K562 (cell line): ENCODE measurements at places on chromosomes 1 and 21. TPM values are rescaled to one million over a fixed set of nuclear protein-coding genes. Genes with fewer than 3 reads are reported as not detected.

Gene MRPL37
- total RNA-seq = 226 and 236 TPM in 2 replicates

Gene ATP1A4
- not detected in 2 replicates for total RNA-seq

Gene NUDC
- total RNA-seq = 160 and 170 TPM in 2 replicates

Gene HAPLN2
- total RNA-seq = 3.6 and 5.2 TPM in 2 replicates

Gene TMEM81
- 5.0 and 5.2 TPM in 2 replicates for total RNA-seq

Gene NBPF3
- total RNA-seq = 6.8 and 7.3 TPM in 2 replicates

Gene SFN
- 3.1 and 3.7 TPM in 2 replicates for total RNA-seq

Gene SLAMF8
- total RNA-seq = not detected in 2 replicates

Gene SHISAL2A
- total RNA-seq = 0.11 TPM in 1 of 2 replicates, not detected in the other

DNA sequence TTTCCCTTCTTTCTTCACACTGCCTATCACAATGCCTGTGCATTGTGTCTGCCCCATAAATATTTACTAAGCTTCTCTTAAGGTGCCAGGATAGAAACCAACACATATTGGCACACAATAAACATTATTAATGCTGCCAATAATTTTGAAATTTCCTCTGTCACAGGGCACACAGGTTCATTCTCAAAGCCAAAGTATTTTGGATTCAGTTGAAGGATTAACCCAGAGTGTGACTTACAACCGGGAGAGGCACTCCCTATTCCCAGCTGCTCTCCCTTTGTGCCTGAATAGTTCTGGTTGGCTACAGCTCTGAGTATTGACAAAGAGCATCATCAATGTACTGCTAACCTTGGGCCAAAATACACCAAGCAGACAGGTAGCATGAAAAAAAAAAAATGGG, 46.6 kb upstream of the ATP1A1 start:
- H3K4me3 ChIP-seq = no peak overlapping the region
- peaks cover 13% of the 10 kb centered on the region for H3K27me3 ChIP-seq
- DNase-seq = no peak
- H3K4me1 ChIP-seq = peaks cover 5% of the 10 kb centered on the region; the same call in 1 of the 2 replicates
- no peaks in the 10 kb centered on the region for H3K36me3 ChIP-seq

GRCh38 chr1:230175163-230175747, 108.2 kb downstream of the GALNT2 start:
- peak overlapping the region; percentile 49 for H3K27ac ChIP-seq
- DNase-seq = no peak
- no peaks in the 10 kb centered on the region for H3K27me3 ChIP-seq
- H3K4me1 ChIP-seq = peaks cover 20% of the 10 kb centered on the region

DNA sequence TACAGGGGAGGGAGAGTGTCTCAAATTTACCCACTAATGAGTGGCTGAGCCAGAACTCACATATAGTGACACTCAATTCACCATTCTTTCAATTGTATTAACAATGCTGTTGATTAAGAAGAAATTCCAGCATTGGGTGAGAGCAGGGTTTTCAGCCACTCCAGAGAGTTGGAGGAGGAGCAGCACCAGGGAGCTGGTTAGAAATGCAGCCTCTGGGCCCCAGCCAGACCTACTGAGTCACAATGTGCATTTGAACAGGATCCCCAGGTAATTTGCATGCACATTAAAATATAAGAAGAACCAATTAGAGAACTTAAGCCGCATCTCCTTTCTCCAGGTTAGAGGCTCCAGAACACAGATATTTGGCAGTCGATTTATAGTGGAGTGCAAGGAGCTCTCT, 41.8 kb downstream of the TNR start:
- H3K4me1 ChIP-seq = no peaks in the 10 kb centered on the region
- H3K27me3 ChIP-seq = no peaks in the 10 kb centered on the region; the same call in 1 of the 3 replicates
- H3K36me3 ChIP-seq = no peaks in the 10 kb centered on the region
- H3K4me3 ChIP-seq = no peak overlapping the region
- no peak overlapping the region for H3K27ac ChIP-seq

GRCh38 chr21:16322454-16322853, 592.7 kb downstream of the USP25 start:
- no peaks in the 10 kb centered on the region for H3K4me1 ChIP-seq
- DNase-seq = no peak
- no peak overlapping the region for H3K27ac ChIP-seq
- H3K27me3 ChIP-seq = no peaks in the 10 kb centered on the region
- H3K36me3 ChIP-seq = no peaks in the 10 kb centered on the region

GRCh38 chr1:224223819-224224714, 41.0 kb downstream of the DEGS1 start:
- DNase-seq = no peak
- no peaks in the 10 kb centered on the region for H3K4me1 ChIP-seq
- H3K4me3 ChIP-seq = no peak overlapping the region
- no peaks in the 10 kb centered on the region for H3K27me3 ChIP-seq
- no peak overlapping the region for H3K27ac ChIP-seq

DNA sequence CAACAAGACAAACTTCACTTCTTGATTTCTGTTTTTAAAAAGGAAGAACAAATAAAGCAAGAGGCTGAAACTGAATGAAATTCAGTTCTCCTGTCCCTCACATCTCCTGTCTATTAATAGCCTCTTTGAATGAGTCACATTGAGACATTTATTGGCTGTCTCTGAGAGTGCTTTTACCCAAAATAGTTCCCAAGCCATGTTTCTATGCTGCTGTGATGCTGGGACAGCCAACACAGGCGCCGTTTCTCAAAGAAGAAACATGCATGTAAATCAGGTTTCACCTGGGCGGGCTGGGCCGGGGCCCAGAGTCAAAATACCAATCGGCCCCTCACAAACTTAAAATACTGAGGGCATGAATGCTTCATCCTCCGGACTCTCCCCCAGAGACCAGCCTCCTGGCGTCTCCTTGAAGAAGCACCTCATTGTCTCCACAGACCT, 105.2 kb downstream of the EDEM3 start:
- H3K27me3 ChIP-seq = peaks cover 11% of the 10 kb centered on the region
- no peak overlapping the region for H3K4me3 ChIP-seq
- H3K4me1 ChIP-seq = no peaks in the 10 kb centered on the region
- DNase-seq = no peak

DNA sequence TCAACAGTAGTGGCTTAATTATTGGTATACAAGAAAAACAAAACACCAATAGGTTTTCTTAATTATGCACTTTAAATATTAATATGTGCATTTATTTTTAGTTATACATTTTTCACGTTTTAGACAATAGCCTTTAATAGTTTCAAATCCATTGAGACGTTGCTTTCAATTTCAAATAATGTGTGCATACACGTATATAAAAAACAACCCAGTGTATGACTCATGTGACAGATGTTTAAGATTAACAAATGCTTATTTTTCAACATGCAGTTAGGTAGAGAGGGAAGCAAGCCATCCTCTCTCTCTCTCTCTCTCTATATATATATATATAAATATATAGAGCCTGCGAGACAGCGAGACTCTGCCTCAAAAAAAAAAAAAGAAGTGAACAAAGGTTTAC, 24.3 kb downstream of the EYA3 start:
- no peak for DNase-seq
- peaks cover 29% of the 10 kb centered on the region for H3K4me1 ChIP-seq
- no peaks in the 10 kb centered on the region for H3K27me3 ChIP-seq
- no peak overlapping the region for H3K4me3 ChIP-seq

DNA sequence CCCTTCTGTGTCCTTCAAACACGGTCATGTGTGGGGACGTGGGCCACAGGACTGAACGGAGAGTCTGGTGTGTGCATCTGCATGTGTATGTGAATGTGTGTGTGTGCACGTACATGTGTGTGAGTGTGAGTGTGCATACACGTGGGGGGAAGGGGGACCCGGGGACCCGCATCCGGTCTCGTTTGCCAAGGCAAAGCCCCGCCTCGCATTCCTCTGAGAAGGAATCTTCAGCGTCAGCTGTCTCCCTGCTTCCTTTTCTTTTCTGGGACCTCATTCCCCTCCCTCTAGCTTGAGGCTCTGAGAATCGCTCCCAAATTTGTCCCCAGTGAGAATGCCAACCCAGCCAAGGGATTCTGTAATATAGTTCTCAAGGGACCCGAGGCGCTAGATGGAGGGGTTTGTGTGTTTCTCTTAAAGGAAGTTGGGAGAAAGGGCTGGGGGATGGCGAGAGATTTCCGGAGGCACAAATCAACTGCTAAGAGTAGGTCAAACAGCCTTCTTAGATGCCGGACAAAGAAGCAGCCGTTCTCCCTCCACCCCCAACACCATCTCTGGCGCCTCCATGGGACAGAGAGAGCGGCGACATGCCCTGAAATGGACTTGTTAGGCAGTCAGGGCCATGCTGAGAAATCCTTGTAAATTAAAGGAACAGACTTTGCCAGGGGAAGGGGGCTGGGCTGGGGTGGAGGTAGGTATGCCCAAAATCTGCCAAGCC, 6.6 kb downstream of the IFFO2 start:
- no peak overlapping the region for H3K4me3 ChIP-seq
- DNase-seq = no peak
- H3K4me1 ChIP-seq = no peaks in the 10 kb centered on the region
- H3K36me3 ChIP-seq = no peaks in the 10 kb centered on the region

DNA sequence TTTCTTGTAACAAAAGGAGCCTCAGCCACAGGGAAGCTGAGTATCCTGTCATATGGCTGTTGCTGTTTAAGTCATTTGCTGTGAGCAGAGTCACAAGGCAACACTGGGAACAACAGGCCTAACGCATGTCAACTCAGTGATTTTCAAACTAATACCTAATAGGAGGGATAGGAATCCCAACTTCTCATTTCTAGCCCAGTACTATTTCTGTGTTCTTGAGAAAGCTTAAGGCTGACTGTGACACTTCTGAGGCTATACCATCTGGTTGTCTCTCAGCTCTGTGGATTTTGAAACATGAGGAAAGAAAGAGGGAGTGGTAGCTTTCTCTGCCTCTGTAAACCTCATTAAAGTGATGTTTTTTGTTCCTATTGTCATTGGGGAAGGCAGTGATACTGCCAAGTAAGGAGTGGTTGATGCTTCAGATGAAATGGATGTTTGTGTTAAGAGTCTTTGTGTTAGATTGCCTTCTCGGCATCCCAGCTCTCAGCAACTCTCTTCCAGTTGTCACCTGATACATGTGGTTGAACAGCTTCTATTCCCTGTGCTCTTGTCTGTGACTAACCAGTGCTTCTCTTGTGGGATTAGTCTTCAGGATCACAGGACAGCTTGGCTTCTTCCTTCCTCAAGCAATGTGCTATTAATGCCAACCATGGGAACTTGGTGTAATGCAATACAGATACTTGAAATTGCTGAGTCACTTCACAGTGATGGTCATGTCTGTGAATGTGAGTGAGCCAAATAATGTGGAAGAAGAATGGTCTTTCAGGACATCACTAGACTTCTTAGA, 166.8 kb upstream of the IVNS1ABP start:
- no peaks in the 10 kb centered on the region for H3K4me1 ChIP-seq
- no peaks in the 10 kb centered on the region for H3K36me3 ChIP-seq
- no peak overlapping the region for H3K27ac ChIP-seq
- H3K4me3 ChIP-seq = no peak overlapping the region

GRCh38 chr1:100065183-100065968, 67.4 kb downstream of the SASS6 start:
- no peak for DNase-seq
- H3K4me3 ChIP-seq = no peak overlapping the region
- H3K27me3 ChIP-seq = no peaks in the 10 kb centered on the region
- no peaks in the 10 kb centered on the region; the same call in 2 of the 3 replicates for H3K4me1 ChIP-seq

DNA sequence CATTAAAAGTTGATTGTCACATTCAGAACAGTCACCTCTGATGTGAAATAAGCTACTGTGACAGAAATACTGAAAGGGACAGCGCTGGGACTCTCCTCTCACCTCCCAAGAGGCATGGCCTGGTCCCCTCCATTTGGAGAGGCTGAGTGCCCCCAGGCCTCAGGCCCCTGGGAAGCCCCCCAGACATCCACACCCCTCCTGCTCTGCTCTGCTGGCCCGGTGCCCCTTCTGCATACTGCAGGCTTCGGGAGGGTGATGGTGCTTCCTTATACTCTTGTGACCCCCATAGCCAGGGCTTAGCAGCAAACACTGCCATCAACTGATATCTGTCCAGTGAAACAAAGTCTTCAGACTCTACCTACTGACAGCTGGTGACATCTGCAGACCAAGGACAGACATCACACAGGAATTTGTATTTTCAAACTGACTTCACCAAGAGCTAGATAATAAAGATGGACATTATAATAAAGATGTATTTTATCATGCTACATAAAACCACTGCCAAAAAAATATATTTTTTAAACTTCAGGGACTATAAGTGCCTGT, 36.9 kb downstream of the C2CD2 start:
- H3K27ac ChIP-seq = no peak overlapping the region

- H3K36me3 ChIP-seq = peaks cover 25% of the 10 kb centered on the region; the same call in 2 of the 3 replicates
- no peaks in the 10 kb centered on the region for H3K27me3 ChIP-seq
- no peak overlapping the region for H3K4me3 ChIP-seq
- H3K4me1 ChIP-seq = peaks cover 12% of the 10 kb centered on the region
Observed at GRCh38 chr1:230231774-230232145, 164.7 kb downstream of the GALNT2 start.

DNA sequence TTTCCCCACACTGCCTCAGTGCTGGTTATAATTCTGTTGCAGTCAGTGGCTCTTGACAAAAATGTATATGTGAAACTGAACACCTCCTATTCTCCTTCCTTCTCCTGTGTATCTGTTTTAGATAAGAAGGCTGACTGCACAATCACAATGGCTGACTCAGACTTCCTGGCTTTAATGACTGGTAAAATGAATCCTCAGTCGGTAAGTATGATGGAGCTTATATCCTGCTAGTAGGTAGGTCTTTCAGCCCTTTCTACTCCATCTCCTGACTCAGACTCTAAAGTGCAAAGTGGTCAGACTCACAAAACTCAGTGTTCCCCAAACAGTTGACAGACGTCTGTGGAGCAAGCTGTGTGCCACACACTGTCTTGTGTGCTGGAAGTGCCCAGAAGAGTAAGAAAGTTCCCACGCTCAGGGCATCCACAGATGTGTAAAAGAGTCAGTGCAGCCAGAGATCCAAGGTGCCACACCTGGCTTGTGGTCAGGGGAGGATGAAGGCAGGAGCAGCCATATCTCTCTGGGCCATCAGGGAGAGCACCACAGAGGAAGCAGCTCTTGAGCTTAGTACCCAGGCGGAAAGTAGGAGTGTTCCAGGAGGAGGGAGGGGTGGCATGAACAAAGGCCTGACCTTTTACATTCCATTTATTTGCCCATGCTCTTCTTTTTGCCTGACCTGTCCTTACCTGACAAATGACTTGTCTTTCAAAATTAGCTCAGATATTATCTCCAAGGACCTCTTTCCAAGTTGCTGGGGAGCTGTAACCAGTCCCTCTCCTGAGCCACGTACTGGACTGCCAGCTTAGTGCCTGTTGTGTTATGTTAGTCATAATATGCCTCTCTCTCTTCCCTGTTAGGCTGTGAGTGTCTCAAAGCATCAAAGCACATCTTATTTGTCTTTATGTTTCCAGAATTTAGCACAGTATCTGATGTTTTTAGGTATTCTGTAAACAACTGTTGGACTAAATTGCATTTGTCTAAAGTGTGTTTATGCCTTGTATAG, 14.0 kb upstream of the PODN start:
- peaks cover 30% of the 10 kb centered on the region; the same call in 2 of the 3 replicates for H3K36me3 ChIP-seq
- peak overlapping the region; percentile 42; the same call in 2 of the 3 replicates for H3K27ac ChIP-seq
- H3K4me3 ChIP-seq = no peak overlapping the region
- H3K27me3 ChIP-seq = no peaks in the 10 kb centered on the region
- H3K4me1 ChIP-seq = peaks cover 10% of the 10 kb centered on the region

GRCh38 chr1:151043163-151043562, 4.4 kb upstream of the C1orf56 start:
- no peak overlapping the region for H3K4me3 ChIP-seq
- DNase-seq = no peak
- H3K36me3 ChIP-seq = no peaks in the 10 kb centered on the region
- peaks cover 9% of the 10 kb centered on the region; the same call in 2 of the 3 replicates for H3K4me1 ChIP-seq

- H3K4me1 ChIP-seq = no peaks in the 10 kb centered on the region
- no peaks in the 10 kb centered on the region for H3K36me3 ChIP-seq
- H3K27me3 ChIP-seq = peaks cover 16% of the 10 kb centered on the region; the same call in 2 of the 3 replicates
- no peak for DNase-seq
- no peak overlapping the region for H3K4me3 ChIP-seq
- H3K27ac ChIP-seq = no peak overlapping the region
Observed at GRCh38 chr1:183194527-183195141, 8.6 kb downstream of the LAMC2 start.
